ENCODE measurements at places on chromosomes 6 and 20.

DNA sequence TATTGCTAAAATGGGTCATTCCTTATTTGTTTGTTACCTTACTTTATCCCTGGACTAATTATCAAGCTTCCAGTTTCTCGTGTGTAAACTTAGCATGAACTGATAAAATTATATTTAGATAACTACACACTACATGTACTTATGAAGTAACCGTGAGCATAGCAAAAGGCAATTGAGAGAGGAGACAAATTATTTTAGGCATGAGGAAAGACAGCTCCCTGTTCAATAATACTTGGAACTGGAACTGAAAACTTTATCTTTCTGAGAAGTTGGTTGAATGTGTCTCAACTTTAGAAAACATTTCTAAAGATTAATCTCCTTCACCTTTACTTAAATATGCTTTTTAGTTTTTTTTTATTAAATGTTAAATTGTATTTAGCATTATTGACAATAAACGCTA, 11.4 kb downstream of the CRISP3 start:
- no peak for DNase-seq

GRCh38 chr20:50108556-50109235, 4.3 kb downstream of the UBE2V1 start:
- DNase-seq: no peak

- DNase-seq: no peak
Observed at GRCh38 chr20:53023732-53024520, 51.8 kb downstream of the TSHZ2 start.

GRCh38 chr6:35016502-35017321, 124.4 kb downstream of the TCP11 start:
- DNase-seq: peak; percentile 26

DNA sequence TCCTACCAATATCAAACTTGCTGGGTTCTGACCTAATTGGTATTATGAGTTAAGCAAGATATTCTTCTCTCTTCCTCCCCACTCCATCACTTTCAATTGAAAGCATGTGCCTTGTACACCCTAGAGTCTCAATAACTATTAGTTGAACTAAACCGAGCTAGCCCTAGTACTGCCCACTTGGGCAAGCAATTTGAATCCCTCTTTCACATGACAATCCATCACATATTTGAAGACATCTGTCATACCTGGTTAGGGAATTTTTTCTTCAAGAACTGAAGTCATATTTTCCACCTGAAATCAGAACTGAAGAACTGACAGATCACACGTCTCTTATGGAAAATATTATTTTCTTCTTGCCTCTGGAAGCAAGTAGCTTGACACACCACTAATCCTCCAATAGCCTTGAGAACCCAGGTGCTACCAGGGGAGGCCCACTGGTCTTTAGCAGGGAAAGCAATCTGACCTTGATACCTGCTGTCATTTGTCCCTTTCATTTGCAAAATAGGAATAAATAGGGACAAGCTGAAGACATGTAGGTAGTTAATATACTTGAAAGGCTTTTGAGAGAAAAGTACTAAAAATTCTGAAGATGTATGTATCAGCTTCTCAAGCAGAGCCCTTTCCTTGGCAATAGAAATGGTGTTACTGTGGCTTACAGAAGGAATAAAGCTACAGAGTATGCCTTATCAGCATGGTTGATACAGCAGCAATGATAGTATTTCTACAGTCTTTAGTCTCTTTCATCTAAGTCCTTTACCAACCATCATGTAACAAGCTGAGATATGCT, 71.4 kb downstream of the GJA10 start:
- no peak for DNase-seq

Measured in KBM-7 (cell line).